ENCODE measurements at places on chromosomes 3 and 15.
A peak's percentile ranks its signal among the peaks of the same experiment; 100 is the strongest.

- DNase-seq, result no peak
These were observed 83.6 kb upstream of the TSEN2 start for GRCh38 chr3:12400616-12401194.

DNA sequence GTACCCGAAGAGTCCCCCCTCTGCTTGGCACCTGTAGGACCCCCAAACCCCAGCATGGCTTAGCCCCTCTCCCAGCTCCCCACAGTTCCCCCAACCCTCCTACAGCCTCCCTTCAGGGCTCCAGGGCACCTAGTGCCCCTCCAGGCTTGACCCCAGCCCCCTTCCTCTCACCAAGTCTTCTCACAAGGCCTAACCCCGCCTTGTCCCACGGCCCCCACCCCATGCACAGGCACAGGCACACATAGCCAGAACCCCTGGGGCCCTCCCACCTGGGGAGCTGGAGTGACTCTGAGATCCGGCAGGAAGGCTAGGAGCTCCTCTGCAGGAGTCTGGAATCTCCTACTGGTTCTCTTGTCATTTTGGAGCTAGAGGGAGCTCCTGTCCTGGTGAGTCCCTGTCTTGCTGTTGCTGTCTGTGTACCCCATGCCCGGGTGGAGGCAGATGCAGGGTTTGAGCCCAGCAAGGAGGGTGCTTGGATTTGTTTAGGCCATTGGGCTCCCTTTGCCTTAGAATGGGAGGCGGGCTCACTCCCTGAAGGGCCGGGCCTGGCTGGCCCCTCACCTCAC, 39.6 kb downstream of the KLF13 start:
- DNase-seq, result no peak

DNA sequence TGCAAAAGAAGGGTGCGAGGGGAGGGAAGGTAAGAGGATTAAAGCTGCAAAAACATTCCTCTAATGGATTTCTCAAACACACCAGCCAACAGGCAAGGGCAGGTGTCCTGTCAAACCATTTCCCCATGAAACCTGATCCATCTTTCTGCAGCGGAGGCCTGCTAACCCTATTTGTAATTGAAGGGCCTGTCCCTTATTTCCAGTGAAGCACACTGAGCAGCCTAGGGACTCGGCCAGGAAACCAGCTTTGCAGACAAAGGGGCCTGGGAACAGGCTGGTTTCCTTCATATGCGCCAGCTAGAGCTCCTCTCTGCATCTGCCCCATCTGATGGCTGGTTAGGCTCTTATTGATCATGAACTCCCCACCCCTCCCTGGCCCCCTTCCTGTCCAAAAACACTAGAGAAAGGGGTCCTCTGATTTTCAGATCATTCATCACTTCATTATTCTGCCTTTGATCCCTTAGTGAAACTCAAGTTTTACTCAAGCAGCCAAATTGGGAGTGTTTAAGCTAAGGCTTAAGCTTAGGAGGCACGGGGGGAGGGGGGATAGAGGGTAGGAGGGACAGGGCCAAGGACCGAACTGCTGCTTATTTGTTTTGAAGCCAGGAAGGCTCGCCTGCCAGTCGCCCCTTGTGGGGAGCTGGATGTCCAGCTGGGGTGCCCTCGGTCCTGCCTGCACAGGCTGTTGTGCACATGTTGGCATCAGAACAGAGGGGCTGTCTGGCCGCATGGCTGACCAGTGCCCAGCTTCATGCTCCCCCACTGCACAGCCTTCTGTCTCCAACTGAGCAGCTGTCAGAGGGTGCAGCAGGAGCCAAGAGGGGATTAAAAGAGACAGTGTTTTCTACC, 53.1 kb downstream of the BOC start:
- no peak for DNase-seq

DNA sequence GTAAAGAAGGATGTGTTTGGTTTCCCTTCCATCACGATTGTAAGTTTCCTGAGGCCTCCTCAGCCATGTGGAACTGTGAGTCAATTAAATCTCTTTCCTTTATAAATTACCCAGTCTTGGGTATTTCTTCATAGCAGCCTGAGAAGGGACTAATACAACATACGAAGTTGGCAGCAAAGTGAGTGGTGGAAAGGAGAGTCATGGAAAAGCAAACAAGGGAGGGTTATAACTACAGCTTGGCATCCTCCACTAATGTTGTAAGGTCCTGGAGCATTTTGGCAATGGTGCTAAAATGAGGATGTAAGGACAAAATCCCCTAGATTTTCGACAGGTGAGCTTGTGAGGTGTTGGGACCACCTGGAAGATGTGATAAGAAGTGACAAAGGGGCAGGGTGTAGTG, 5.8 kb upstream of the TMEM41A start:
- DNase-seq, result no peak

DNA sequence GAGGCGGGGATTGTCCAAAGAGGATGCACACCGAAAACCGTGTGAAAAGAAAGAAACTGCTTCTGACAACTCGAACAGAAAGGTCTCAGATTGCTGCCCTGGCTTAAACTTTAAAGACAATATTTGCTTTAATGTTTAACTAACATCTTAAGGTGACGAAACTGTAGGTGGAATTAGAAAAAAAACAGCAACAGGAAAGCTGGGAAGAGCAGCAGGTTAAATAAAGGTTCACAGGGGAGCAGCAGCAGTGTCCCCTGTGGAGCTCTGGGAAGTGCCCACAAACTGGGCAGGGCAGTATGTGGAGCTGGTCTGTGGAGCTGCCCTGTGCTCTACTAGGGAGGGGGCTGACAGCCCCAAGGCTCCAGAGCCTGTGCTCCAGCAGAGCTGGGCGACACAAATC, 25.4 kb downstream of the RUVBL1 start:
- DNase-seq, result no peak

DNA sequence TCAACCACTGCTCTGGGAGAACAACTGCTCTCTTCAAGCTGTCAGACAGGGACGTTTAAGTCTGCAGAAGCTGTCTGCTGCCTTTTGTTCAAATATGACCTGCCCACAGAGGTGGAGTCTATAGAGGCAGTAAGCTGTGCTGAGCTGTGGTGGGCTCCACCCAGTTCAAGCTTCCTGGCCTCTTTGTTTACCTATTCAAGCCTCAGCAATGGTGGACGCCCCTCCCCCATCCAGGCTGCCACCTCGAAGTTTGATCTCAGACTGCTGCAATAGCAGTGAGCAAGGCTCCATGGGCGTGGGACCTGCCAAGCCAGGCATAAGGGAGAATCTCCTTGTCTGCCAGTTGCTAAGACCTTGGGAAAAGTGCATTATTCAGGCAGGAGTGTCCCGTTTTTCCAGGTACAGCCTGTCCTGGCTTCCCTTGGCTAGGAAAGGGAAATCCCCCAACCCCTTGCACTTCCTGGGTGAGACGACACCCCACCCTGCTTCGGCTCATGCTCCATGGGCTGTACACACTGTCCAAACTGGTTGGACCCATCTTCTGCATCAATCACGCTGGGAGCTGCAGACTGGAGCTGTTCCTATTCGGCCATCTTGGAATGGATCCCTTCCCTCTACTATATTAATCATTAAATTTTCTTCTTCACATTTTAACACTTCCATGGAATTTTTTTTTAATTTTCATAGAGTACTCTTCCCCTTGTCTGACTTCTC, 167.0 kb upstream of the UBE2E2 start:
- DNase-seq, result no peak

DNA sequence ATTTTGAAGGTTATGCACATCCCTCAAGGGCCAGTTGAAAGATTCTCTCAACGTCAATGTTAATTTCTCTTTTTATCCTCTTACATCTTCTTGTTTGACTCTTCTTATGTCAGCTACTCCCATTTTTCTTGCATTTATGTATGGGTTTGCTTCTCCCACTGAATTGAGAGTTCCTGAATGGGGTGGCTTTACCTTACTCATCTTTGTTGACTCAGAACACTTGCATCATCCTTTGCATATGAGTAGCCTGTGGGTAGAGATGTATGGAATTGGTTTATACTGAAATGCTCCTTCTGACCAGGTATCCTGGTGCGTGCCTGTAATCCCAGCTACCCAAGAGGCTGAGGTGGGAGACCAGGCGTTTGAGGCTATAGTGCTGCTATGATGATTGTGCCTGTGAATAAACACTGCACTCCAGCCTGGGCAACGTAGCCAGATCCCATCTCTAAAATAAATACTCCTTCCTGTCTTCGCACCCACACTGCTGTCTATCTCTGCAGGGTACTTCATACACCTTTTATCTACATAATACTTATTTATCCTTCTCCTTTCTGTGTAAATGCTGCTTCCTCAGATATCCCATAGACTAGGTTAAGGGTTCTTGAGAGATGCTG, 123.6 kb upstream of the DPH6 start:
- no peak for DNase-seq

DNA sequence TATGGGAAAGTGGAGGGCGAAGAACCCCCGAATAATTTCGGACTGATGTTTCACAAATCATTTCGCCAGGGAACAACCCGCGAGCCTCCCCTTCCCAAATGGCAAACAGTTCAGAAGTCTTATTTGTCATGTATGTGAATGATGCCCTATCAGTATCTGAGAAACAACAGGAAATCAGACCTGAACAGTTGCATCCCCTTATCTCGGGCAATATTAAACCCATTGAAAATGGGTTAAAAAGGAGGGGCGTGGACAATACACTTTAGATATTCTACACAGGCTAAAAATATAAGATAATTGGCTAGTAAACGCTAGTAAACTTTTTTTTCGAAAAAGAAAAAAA, 1003.3 kb upstream of the NR2F2 start:
- DNase-seq, result no peak

DNA sequence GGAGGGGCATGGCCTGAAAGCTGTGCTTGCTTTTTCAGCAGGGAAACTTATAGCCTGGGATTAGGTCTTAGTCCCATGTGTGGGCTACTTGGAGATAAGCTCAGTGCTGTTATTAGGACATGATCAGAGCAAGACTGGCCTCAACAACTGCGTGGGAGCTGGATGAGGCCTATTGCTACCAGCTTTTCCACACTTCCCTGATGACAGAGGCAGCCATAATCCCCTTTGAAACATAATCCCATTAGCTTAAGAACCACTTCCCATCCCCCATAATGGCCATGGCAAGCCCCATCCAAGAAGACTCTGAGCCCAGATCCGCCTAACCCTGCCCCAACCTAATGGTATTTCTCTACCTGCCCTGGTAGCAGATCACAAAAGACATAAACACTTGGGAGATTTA, 26.6 kb upstream of the GK5 start:
- DNase-seq, result no peak

- DNase-seq, result peak; percentile 74
These were observed 19.6 kb downstream of the CLK3 start for GRCh38 chr15:74635228-74635627.

DNA sequence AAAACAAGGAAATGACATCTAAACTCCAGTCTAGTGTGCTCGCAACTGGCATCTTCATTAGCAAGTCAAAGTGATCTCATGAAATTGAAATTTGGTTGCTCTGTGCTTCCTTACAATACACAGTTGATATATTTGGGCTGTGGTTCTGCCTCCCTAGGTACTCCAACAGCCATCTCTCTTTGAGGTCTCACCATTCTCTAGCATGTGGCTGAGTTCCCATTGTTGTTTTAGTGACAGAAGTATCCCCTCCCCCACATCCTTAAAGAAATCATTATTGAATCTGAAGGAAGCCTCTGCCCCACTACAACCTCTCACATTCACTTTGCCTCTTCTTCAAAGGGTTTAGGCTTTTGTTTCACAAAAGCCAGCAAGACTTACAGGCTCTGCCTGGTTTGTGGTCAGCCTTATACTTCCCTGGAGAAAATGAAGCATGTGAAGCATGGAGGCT, 516.5 kb downstream of the NLGN1 start:
- no peak for DNase-seq

DNA sequence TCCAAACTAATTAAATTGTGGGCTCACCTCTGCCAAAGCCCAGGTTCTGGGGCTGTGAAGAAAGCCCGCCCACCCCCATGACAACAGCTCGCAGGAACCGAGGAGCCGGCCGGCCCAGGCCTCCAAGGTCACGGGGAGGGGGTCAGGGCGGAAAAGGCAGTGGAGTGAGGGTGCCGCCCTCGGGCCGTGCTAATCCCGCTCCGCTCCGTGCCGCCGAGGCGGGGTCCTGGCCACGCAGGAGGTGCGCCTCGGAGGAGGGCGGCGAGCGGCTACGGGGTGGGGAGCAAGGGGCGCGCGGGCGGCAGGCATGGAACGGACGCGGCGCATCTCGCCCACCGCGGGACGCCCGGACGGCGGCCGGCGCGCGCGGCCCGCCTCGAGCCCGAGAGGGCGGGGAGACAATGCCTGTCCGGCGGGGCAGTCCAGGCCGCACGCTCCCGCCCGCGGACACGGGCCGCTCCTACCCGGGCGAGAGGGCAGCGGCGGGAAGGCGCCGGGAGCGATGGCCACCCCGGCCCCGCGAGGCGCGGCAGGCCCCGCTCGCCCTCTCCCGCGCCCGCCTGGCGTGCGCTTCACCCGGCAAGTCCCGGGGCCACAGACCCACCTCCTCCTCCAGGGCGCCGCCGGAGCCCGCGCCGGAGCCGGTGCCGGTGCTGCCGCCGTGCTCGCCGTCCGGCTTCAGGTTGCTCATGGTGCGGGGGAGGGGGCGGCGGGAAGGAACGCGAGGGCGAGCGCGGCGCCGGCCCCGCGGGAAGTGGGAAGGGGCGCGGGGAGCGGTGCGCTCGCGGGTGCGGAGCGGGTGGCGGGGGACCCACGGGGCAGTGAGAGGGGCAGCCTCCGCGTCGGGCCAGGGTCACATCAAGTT, 528 bp downstream of the RBPMS2 start:
- peak; percentile 26 for DNase-seq

DNA sequence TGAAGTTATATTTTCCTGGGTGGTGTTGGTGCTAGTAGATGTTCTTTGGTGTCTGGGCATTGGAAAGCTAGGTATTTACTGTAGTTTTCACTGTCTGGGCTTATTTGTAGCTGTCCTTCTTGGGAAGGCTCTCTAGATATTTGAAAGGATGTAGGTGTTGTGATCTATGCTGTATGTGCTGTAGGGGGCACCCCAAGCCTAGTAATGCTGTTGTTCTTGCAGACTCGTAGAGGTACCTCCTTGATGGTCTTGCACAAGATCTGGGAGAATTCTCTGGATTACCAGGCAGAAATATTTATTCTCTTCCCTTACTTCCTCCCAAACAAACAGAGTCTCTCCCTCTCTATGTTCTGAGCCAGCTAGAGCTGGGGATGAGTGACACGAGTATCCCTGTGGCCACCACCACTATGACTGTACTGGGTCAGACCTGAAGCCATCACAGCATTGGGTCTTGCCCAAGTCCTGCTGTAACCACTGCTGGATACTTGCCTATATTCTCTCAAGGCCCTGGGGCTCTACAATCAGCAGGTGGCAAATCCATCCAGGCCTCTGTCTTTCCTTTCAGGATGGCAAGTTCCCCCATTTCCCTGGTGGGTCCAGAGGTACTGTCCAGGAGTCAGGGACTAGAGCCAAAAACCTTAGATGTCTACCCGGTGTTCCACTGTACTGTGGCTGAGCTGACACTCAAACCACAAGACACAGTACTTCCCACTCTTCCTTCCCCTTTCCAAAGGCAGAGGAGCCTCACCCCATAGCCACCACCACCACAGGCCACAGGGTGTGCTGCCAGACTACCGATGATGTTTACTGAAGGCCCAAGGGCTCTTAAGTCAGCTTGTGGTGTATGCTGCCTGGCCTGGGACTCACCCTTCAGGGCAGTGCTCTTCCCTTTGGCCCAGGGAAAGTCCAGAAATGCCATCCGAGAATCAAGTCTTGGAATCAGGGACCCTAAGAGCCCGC, 195.2 kb upstream of the DPPA4 start:
- peak; percentile 29 for DNase-seq

All from stimulated activated CD4-positive, alpha-beta T cell treated with anti-CD3 and anti-CD28 coated beads, Interleukin-4, amount 100 ng/mL, for 1 hour (primary cell).